AG20443 (cell line): ENCODE measurements at places on chromosomes 2 and 18.

- DNase-seq = no peak
Observed at GRCh38 chr2:119065146-119065545, 93.4 kb downstream of the C1QL2 start.

- DNase-seq = no peak
Observed at GRCh38 chr2:144405982-144406788, 113.7 kb downstream of the ZEB2 start.

DNA sequence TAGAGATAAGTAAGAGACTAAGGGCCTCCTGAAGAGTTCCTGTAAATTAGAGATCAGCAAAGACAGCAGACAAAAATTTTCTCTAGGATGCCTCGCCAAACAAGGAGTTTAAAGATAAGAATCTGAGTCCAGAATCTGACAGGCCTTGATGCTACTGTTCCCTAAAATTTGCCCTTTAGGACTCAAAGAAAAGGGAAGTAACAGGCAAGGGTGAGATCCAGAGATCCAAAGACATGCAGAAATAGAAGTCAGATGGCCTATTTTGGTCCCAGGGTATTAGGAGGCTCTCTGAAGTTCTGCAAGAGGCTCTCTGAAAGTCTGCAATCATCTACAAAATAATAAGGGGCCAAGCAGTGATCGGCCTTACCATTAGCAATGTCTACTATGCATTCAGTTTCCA is 33.0 kb downstream of the GALNT5 start:
- no peak for DNase-seq

GRCh38 chr2:206692971-206693370 is 25.2 kb downstream of the DYTN start:
- no peak for DNase-seq

- DNase-seq = no peak
Observed at GRCh38 chr2:200220251-200220650, 86.2 kb upstream of the SPATS2L start.
